ENCODE measurements at places on chromosomes 12 and 14.
A peak's percentile ranks its signal among the peaks of the same experiment; 100 is the strongest.

GRCh38 chr12:47073951-47074350, 5.5 kb upstream of the PCED1B start:
- no peak for DNase-seq

DNA sequence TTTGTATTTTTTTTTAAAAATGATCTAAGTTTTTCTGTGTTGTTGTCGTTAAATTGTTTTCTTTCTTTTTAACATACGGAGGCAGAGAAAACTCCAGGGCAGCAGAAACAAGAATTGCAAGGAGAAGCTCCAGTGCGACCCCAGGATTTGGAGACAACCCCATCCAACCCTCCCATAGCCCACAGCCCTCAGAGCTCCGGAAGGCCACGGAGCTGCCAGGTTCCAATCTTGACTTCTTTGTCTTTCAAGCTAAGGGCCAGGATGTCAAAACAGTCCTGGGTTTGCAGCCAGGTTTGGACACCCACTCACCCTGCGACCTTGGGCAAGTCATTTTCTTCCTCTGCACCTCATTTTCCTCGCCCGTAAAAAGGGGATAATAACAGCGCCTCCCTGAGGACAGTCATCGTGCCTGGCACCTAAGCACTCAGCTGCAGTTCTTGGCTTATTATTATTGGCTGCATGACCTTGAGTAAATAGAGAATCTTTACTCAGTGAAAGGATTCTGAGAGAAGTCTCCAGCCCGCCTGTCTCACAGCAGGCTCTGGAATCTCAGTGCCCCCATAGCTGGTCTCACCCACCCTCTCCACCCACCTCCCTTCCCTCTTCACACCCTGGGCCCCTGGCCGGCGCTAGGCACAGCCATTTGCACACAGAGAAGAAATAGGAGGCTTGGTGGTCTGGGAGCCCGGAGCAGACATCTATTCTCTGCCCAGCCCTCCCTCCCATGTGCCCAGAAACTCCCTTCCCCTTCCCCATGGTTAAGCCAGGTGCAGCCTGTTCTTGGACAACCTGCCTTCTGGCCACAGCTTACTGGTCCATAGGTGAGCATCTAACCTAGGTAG, 79.4 kb upstream of the BCL11B start:
- no peak for DNase-seq

GRCh38 chr12:15757553-15758255, 31.5 kb downstream of the EPS8 start:
- no peak for DNase-seq

GRCh38 chr14:69664265-69664664, 52.9 kb downstream of the SUSD6 start:
- no peak for DNase-seq

GRCh38 chr14:63460680-63461369, 82.4 kb downstream of the PPP2R5E start:
- peak; percentile 65 for DNase-seq

GRCh38 chr12:66061557-66062289, 68.8 kb downstream of the LLPH start:
- DNase-seq = no peak

DNA sequence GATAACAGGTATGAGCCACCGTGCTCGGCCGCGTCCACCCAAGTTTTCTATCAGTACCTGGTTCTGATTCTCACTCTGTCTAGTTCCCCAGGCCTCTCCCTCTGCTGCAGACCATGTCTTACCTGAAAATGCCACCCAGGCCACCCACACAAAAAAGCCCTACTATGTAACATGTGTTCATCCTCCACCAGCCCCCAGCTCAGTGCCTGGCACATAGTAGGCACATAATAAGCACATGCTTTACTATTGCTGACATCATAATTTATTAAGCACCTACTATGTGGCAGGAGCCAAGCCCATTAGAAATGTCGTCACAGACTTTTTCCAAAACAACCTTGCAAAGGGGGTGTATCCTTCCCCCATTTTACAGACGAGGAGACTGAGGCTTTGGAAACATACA, 37.8 kb downstream of the CMKLR1 start:
- no peak for DNase-seq

DNA sequence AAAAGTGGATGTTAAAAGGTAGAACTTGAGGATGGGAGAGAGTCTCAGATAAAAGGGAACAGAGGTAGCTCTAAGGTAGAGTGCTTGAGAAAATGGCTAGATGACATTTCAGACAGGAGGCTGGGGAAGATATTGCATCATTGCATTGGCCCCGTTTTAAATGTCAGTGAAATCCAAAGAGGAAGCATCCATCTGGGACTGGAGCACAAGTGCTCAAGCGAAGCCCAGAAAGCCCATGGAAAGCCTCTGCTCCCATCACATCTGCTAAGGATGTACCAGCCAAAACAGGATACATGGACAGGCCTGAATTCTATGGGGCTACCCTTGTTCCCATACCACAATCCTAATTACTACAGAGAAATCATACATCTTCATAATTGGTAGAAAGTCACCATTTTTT, 581.5 kb upstream of the TMEM132C start:
- DNase-seq = no peak

DNA sequence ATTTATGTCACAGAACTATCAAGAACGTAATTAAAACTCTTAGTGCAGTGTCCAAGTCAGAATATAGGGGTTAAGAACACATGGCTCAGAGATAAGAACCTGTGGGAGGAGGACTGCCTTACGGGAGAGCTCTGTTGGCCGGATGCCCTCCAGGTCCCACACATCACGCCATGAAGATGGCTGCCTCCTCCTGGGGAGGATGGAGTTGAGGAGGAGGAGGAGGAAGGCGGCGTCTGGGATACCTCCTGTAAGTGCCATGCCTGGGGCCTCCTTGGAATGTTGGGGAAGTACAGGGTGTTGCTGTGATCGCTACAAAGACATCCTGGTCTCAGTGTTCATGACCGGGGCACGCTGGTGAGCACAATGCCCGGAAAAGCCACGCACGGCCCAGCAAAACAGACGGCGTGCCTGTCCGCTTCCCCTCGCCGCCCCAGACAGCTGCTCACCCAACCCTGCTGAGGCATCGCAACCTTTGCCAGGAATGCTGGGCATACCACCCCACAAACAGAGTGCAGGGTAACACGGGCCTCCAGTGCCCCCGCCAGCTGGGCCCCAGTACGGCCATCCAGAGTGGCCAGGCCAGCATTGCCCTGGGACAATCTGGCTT, 28.7 kb upstream of the CD9 start:
- no peak for DNase-seq

DNA sequence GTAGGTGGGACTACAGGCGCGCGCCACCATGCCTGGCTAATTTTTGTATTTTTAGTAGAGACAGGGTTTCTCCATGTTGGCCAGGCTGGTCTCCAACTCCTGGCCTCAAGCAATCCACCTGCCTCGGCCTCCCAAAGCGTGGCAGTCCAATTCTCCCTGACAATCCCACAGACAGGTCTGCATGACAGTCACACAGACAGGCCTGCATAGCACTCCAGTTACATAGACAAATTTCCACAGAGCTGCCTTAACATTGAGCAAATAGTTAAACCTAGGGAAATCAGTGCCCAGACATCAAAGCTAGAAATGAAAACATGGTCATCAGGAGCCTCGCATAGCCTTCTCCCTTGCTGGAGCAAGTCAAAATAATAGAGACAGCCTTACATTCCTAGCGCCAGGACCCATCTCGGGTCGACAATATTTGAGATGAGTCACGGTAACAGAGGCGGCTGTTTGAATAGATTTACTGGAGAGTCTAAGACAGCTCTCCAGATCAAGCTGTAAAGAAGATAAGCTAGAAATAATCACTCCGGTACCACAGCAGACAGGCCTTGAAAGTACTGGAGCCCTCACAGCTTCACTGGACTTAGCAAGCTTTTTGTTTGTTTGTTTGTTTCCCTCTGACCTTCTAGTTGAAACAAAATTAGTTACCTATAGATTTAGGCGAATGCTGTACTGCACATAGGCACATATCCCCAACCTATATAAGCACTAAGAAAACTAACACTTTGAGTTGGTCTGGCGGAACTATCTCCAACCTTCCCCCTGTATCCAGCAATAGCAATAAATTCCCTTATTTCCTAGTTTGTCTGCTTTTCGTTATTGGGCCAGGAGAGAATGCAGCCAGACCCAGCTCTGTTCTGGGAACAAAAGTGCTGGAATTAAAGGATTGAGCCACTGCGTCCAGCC, 23.8 kb upstream of the PYROXD1 start:
- DNase-seq = no peak

GRCh38 chr14:100381395-100382105, 58.4 kb downstream of the SLC25A47 start:
- no peak for DNase-seq

DNA sequence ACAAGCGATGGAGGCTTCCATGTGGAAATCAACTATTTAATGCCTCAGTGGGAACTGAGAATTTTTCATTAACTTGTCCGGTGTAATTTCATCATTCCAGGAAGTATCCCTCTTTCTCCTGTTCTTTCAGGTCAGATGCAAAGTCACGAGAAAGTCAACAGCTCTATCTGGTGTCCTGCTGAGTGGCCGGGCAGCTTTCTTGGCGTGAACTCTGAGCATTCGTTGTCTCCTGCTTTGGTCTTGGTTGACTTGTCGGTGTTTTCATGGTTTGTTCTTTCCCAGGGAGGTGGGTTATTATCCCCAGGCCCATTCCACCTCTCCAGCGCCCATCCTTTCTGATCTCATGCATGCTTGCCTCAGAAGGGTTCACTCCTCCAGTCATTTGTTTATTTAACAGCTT, 149.1 kb downstream of the GLT1D1 start:
- no peak for DNase-seq

DNA sequence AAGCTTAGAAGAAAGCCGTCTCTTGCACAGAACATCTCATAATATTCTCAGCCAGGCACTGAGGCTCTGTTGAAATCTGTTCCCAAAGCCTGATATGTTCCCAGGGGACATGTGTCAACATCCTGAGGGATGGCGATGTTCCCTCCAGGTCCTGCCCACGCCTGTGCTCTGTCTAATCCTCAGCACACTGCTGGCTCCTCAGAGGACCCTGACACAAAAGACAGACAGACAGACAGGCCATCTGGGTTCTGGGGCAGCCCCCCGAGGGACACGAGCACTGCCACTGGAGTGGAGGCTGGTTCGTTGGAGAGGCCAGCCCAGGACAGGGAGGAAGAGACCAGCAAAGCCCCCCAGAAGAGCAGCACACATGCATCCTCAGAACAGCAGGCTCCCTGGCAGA, 27.8 kb downstream of the CHGA start:
- no peak for DNase-seq

- no peak for DNase-seq
These were observed 1.5 kb downstream of the RAB21 start for GRCh38 chr12:71756054-71756690.

GRCh38 chr14:99793213-99794150, at the start of gene EML1:
TSS of gene EML1 (plus strand) at chr14:99793413. CDS start at chr14:99793477, 64 bp downstream.
- peak; percentile 9 for DNase-seq

DNA sequence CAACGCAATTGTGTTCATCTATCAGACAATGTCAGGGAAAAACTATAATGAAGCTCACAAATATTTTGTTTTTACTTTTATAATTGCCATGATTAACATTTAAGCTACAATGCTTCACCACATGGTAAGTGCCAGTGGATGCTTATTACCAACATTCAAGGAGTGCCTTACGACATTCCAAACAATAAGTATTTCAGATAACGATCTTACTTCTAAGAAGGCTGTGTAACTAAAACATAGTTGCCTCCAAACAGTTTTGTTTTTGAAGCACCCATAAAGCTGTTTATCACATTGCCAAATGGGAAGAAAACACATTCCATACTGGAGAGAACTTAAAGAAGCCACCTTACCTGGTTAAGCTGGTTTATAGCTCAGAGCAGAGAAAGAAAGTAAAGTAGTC, 78.8 kb downstream of the RPS6KA5 start:
- no peak for DNase-seq

DNA sequence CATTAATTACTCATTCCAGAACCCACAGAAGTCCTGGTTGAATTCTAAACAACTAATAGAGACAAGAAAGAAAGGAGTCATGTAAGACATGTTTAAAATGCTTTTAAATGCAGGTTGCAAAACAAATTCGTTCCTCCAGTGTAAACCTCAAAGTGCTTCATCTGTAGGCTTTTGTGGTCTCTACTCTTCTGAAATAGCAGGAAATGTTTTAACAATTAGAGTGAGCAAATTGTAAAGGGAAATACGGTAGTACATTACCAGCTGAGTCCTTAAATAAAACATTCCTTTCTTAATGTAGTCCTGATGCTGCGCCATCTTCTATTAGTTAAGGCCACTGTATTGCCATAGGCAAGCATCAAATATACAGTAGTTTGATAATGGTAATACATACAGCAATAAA, 1934.2 kb upstream of the SEL1L start:
- DNase-seq = no peak

Data from hematopoietic multipotent progenitor cell treated with erythropoietin and hydrocortisone succinate and interleukin-3 and kit ligand, for 15 days (in vitro differentiated cells).